Cardiac atrium fibroblast (primary cell): ENCODE measurements at places on chromosomes 7 and 10. TPM values are rescaled to one million over a fixed set of nuclear protein-coding genes. Genes with fewer than 3 reads are reported as not detected.

HYAL4 gene
- total RNA-seq: 0.16 TPM in 1 of 2 replicates, not detected in the other

PPP3CB gene
- 24.9 and 27.2 TPM in 2 replicates for total RNA-seq

AHR gene
- 245 and 387 TPM in 2 replicates for total RNA-seq

TAS2R5 gene
- total RNA-seq: 0.16 and 2.7 TPM in 2 replicates

EVX1 gene
- not detected in 2 replicates for total RNA-seq

CDC14C gene
- total RNA-seq: not detected in 2 replicates

DBNL gene
- 141 and 154 TPM in 2 replicates for total RNA-seq

SUFU gene
- 7.4 and 11.2 TPM in 2 replicates for total RNA-seq

CHST15 gene
- total RNA-seq: 17.5 and 22.6 TPM in 2 replicates

GPRIN2 gene
- total RNA-seq: not detected in 2 replicates

PRTFDC1 gene
- total RNA-seq: 11.4 and 14.6 TPM in 2 replicates
